Tongue (tissue), 3 donors: ENCODE measurements at places on chromosomes 3 and 15. TPM values are rescaled to one million over a fixed set of nuclear protein-coding genes. Genes with fewer than 3 reads are reported as not detected.

IGSF10 gene
- total RNA-seq = 15.3 TPM

ELP6 gene
- total RNA-seq = 17.8 TPM

DPH6 gene
- 30.0 TPM for total RNA-seq

UCN2 gene
- total RNA-seq = 2.4 TPM

GPR160 gene
- 1.3 TPM for total RNA-seq

AMT gene
- 8.6 TPM for total RNA-seq

ST8SIA2 gene
- 12.7 TPM for total RNA-seq

SPATA12 gene
- not detected for total RNA-seq

TOMM70 gene
- total RNA-seq = 81.2 TPM

ARPIN gene
- 23.2 TPM for total RNA-seq

ACTRT3 gene
- total RNA-seq = 1.7 TPM

KBTBD13 gene
- 2.6 TPM for total RNA-seq

CLDN16 gene
- not detected for total RNA-seq

EMC7 gene
- 24.8 TPM for total RNA-seq

TEX55 gene
- not detected for total RNA-seq

PPP1R14D gene
- not detected for total RNA-seq

MEX3B gene
- 9.1 TPM for total RNA-seq

ADIPOQ gene
- 0.31 TPM for total RNA-seq

HIGD2B gene
- not detected for total RNA-seq

GPR149 gene
- total RNA-seq = 0.41 TPM

SERPINI2 gene
- 2.2 TPM for total RNA-seq

DAZL gene
- not detected for total RNA-seq

FHIT gene
- total RNA-seq = 7.4 TPM

LNP1 gene
- 6.3 TPM for total RNA-seq
